MG63 (cell line): ENCODE measurements at places on chromosomes 4 and X.
A peak's percentile ranks its signal among the peaks of the same experiment; 100 is the strongest.

- DNase-seq: no peak
Observed at GRCh38 chr4:11488657-11489452, 60.2 kb upstream of the HS3ST1 start.

- no peak for DNase-seq
Observed at GRCh38 chr4:121679267-121679666, 17.5 kb downstream of the ANXA5 start.

- peak; percentile 56 for DNase-seq
Observed at GRCh38 chrX:135345107-135345589, 35.9 kb downstream of the ETDC start.

GRCh38 chr4:153850533-153851280 lies 61.8 kb upstream of the SFRP2 start:
- DNase-seq: no peak

- DNase-seq: no peak
Observed at GRCh38 chr4:108047199-108047598, 57.5 kb downstream of the HADH start.

GRCh38 chrX:37820646-37821045 lies 26.7 kb downstream of the DYNLT3 start:
- no peak for DNase-seq

DNA sequence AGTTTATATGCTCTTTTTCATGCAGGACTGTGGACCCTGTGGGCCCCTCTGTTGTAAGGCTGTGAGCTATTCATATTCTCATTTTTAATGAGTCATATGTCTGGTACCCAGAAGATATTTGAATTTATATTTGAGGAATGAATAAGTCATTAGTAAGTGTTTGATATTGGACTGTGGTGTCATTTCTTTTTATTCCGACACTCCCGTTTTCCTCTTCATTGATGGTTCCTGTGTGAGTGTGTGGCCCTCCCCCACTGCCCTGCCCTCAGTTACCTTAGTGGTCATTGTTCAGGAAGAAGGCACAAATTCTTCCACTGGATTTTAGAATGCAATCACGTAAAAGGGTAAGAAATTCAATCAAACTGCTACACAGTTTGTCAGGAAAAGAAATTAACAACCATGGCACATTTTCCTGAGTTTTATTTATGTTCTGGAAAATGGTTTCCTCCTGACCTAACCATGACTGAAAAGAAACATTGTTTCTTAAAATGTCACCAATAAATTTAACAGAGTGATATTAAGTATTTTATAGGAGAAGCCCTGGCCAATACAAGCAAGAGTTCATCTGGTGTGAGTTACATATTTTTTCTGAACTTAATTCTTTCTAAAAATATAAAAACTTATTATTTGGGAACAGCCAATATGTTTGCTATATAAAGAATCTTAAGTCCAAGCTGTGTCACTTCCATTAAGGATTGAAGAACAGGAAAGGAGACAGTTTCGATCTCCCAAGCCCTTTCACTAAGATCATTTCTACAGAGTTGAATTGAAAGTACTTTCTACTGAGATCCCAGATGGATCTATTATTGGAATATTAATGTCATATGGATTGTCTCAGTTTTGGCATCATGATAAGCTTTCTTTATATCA lies 370.5 kb upstream of the ANXA10 start:
- DNase-seq: no peak
